Activated CD4-positive, alpha-beta T cell treated with anti-CD3 and anti-CD28 coated beads for 24 hours (primary cell): ENCODE measurements at places on chromosomes 4 and X.

- no peak for DNase-seq
Measured at GRCh38 chrX:93169771-93170170, 503.6 kb downstream of the NAP1L3 start.

- DNase-seq = no peak
Measured at GRCh38 chr4:132593717-132594400, 555.2 kb upstream of the PCDH10 start.

DNA sequence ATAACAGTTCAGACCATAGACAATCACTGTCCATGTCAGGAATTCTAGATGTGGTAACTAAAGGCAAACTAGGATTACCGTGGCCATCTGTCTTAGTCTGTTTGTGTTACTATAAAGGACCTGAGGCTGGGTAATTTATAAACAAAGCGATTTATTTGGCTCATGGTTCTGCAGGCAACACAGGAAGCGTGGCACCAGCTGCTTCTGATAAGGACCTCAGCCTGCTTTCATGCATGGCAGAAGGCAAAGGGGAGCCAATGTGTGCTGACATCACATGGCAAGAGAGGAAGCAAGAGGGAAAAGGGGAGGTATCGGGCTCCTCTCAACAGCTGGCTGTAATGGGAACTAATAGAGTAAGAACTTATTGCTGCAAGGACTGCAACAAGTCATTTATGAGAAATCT, 376.7 kb downstream of the GPM6A start:
- DNase-seq = no peak

GRCh38 chr4:107017443-107018343, 18.4 kb downstream of the DKK2 start:
- DNase-seq = no peak

DNA sequence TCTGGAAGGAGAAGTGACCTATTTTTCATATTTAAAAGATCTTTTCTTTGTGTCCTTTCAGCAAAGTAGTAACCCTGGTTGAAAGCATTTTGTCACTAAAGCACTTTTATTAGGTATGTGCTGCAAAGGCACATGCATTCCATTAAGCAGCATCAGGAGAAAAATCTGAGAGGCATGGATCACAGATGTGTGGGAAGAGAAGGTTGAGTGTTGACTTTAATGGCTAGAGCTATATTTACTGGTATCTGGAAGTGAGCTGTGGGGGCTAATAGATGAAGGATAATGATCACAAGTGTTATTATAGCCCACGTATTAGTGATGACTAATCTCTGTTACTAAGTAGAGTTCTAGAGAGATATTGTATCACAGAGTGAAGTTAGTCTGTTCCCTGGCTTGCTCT, 1520.7 kb downstream of the ARAP2 start:
- no peak for DNase-seq

DNA sequence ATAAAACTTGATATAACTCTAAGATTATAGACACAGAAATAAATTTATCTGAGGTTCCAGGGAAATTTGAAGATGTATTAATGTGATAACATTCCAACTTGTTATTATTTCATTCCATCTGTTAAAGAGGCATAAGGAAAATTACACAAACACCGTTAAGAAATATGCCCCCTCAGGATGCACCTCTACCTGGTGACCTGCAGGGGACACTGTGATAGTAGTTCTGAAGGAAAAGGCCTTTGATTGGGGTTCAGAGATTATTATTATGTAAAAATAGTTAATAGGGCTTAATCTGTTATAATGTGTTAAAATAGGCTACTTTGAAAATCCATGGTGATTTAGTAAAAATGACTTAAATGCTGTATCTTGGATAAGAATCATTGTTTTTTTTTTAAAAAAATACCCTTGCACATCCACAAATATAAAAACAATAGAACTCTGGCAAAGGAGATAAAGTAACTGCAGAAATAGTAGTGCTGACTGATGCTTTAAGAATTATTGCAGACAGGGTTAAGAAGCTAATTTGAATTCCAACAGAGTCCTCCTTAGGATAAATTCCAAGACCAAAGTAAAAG, 6.1 kb upstream of the ABRAXAS1 start:
- DNase-seq = no peak

- DNase-seq = no peak
Measured at GRCh38 chr4:173448608-173449379, 49.9 kb upstream of the SCRG1 start.

DNA sequence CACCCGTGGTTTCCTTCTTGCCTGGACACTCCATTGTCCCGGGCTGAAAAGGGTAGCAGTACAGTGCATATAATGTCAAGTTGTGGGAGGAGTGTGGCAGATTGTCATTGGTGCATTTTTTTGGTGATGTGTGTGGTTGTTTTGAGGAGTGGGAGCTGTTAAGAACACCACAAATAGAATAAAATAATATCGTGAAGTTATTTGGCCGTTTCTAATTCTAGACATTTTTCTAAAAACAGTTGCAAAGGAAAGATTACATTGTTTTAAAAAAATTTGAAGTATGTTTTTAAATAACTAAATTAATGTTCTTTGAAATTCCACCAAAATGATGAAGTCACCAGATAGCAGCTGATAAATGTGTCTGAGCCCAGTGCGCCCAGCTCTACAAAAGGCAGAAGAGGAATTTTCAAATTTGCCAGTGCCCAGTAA, 1.3 kb downstream of the PKD2 start:
- DNase-seq = no peak

DNA sequence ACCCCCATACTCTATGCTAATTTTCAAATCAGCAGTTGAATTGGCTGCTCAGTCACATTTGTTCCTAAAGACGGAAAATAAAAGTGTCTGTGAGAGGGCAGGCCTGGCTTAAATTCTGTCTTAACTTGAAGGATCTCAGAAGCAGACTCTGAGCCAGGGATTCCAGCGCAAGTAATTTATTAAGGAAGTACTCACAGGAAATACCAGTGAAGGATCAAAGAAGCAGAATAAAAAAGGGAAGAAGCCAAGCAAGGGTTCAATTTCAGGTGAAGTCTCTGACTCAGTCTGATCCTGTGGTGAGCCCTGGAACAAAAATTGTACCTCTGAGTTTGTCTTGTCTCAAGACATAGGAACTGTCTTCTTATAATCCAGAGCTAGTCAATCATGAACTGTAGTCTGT, 52.2 kb downstream of the IL1RAPL1 start:
- DNase-seq = no peak

- DNase-seq = no peak
Measured at GRCh38 chr4:165844161-165844560, 28.9 kb upstream of the TLL1 start.

- no peak for DNase-seq
Measured at GRCh38 chrX:41857670-41858069, 65.7 kb downstream of the CASK start.

DNA sequence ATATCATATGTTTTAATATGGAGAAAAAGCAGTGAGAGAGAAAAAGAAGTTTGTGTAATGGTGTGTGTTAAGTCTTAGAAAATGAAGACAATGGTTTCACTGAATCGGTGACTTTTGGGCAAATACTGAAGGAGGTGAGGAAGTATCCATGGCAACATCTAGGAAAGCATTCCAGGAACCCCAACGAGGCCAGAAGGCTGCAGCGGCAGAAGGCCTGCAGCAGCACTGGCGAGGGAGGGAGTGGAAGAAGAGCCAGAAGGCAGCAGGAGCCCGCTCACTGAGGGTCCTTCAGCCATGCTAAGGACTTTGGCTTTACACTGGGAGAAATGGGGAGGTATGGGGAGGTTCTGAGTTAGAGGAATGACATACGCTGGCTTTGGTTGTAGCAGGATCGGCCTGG, 26.8 kb downstream of the COQ2 start:
- DNase-seq = no peak

GRCh38 chr4:160129439-160129838, 1026.6 kb downstream of the RAPGEF2 start:
- DNase-seq = no peak

- DNase-seq = no peak
Measured at GRCh38 chrX:101057093-101057714, 5.3 kb upstream of the TRMT2B start.

GRCh38 chrX:154417157-154417556, 5.8 kb downstream of the TAFAZZIN start:
- no peak for DNase-seq

DNA sequence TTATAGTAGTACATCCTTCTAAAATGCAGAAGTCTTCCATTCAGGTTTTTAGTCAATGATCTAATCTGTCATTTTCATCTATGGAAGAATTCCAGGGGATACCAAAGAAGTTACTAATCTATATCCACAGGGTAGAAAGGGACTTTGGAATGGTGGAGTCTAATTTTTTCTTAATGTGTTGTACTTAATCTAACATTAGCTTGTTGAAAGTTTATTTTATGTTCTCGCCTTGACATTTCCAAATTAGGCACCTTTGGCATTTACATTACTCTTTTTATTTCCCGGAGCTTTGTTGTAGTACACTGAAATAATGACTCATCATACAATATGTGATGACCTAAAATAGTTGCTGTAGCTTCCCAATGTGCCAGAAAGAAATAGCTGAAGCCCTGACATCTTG, 91.5 kb downstream of the HTR2C start:
- no peak for DNase-seq

- no peak for DNase-seq
Measured at GRCh38 chr4:53477038-53477565, 99.7 kb downstream of the FIP1L1 start.

- no peak for DNase-seq
Measured at GRCh38 chr4:177339477-177340374, 30.1 kb downstream of the NEIL3 start.

- DNase-seq = no peak
Measured at GRCh38 chrX:13775837-13776236, 41.1 kb downstream of the GPM6B start.

GRCh38 chrX:24294619-24295018, 19.2 kb downstream of the SUPT20HL2 start:
- DNase-seq = no peak

DNA sequence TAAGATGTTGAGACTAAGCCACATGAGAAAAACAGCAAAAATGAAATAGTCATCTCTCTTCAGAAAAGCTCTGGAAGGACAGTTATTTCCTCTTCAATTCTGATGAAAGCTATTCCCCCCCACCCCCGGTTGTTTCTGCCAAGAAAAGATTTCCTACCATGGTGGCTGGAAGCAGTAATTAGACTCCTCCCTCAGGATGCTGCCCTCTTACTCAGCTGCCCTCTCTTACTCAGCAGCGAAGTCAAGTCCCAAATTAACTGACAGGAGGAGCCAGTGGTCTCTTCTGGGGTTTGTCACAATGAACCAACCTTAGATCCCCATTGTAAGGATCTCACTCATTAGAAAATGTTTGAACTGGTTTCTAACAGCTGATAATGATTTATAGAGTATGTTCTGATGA, 38.0 kb downstream of the GPM6B start:
- no peak for DNase-seq
